SHP77 treated with DMSO at 0.1 percent for 48 hours (cell line): ENCODE measurements at places on chromosomes 1 and 21.

- no peak for DNase-seq
Observed at GRCh38 chr21:35329940-35330660, 281.0 kb upstream of the RUNX1 start.

- no peak for DNase-seq
Observed at GRCh38 chr1:234963904-234964702, 164.5 kb downstream of the TOMM20 start.

DNA sequence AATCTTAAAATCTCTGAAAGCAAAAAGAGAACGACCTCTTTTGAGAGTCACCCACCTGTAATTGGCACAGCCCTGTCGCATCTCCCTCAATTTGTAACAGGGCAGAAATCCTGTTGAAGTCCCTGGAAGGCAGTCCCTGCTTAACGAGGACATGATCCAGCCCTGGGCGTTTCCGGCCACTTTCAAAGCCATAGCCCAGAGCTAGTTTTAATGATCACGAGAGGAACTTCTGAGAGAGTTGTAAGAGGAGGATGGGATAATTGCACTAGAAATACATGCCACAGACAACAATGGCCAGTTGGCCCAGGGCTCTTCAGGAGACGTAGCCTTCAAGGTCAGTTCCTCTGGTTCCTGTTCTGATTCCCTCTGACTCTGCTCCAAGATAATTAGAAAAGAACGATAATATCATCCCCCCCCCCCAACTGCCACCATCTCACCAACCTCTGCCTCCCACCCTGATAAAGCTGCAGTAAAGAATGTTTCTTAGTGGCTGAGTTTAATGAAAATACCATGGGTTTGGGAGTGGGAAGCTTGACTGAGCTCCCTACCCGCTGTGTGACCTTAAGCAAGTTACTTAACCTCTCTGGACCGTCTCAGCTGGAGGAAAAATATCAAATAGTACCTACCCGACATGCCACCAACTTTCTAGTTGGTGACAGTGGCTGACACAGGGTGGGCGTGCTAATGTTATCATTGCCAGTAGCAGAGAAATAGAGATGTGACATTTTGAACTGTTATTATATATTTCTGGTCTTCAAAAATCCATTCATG lies 140.0 kb downstream of the OMA1 start:
- no peak for DNase-seq

- DNase-seq: no peak
Observed at GRCh38 chr21:36323032-36323431, 3.0 kb downstream of the MORC3 start.

- DNase-seq: no peak
Observed at GRCh38 chr1:91900562-91900961, 14.6 kb upstream of the TGFBR3 start.

DNA sequence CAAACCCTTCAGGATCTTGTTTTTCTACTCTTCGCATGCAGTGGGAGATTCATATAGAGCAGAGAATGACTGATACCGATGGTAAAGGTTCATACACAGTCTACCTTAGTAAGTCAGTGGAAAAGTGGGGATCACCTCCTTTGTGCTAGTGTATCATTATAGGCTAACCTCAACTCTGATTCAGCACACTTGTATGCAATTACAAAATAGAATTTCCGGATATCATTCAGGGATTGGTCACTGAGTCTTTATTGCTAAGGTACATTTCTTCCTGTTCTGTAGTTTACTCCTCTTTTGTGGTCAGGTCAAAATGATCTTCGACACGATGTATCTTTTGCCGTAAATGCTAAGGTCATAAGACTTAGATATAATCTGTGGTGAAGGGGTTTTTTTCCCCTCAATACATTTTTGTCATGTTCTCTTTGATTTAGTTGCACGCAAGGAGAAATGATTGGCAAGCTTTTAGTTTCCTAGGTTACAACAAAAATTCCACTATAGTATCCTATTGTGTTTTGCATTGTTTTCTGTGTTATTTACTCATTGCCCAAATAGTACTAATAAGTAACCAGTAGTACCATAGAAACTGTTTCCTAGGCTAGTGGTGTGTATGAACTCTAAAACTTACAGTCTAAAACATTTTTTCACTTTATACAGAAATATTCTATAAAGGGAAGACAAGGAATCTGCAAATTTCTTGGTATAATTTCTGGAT lies 35.7 kb upstream of the PLA2G4A start:
- DNase-seq: no peak

DNA sequence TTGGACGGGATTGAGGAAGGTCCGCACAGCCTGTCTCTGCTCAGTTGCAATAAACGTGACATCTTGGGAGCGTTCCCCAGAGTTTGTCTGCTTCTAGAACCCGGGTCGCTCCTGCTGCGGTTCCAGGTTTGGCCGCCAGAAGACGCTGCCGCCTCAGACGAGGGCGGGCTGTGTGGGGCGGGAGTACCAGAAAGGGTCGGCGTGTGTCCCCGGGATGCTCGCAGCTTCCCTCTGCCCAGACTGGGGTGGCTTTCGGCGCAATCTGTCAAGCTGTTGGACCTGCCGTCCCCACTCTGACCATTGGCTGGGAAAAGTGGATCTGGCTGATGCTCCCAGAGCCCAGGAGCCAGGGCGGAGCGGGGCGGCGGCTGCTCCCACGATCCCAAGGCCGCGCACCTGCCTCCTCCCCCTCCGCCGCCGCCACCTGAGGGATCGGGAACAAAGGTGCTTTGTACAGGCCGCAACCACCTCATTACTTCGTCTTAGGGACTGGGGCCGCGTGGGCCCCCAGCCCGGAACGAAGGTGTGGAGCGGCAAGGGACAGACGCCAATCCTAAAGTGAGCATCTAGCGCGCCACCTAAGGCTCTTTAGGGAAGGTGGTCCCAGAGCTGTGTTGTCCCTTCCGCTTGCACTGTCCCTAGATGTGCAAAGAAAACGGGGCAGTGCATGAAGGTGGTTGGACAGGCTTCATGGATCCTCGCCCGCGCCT lies 683 bp upstream of the EFNA4 start:
- no peak for DNase-seq

DNA sequence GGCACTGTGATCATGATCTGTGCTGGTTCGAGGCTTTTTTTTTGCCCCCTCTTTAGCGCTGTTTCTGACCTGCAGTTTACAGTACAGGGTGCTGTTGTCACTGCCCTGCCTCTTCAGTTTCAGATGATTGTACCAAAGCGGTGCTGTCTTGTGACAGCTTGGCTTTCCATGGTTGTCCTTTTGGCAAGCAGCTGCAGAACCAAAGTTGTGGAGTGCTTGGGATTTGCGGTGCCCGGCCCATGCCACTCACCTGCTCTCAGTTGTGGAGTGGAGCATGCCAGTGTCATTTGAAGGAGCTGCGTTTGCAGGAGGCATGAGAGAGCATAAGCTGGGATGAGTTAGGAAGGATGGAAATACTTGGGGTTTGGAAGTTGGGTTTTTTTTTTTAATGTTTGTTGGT lies 48.4 kb downstream of the DOP1B start:
- no peak for DNase-seq

DNA sequence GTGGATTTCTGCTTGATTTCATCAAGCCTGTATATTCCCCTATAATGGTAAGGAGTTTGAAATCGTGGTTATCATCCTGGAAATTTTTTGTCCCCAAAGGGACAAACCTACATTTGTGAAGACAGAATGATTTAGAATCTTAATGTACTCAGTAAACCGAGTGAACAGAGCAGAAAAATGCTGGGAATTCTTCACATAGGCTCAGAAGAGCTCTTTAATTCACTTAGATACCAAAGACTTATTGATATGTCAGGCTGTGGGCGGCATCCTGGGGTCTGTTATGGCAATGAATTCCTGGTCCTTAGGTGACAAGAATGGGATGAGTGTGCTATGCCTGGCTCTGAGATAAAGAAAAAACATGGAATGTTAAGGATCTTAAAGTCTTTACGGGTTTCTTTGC lies 74.9 kb downstream of the ROR1 start:
- no peak for DNase-seq

DNA sequence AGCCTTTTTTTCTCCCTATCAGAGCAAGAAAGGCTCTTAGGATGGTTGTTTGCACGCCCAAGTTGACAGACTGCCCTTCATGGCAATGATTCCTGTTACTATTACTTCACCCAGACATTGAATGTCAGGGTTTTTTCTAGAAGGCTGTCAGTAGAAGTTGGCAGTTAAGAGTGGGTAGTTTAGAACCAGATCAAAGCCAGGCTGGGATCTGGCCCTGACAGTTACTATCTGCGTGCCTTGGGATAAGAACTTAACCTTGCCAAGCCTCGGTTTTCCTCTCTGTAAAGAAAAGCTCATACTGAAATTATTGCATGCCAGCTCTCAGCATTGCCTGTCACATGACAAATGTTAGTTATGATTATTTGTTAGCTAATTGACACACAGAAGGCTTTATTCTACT lies 58.7 kb upstream of the PPP2R5A start:
- DNase-seq: no peak

DNA sequence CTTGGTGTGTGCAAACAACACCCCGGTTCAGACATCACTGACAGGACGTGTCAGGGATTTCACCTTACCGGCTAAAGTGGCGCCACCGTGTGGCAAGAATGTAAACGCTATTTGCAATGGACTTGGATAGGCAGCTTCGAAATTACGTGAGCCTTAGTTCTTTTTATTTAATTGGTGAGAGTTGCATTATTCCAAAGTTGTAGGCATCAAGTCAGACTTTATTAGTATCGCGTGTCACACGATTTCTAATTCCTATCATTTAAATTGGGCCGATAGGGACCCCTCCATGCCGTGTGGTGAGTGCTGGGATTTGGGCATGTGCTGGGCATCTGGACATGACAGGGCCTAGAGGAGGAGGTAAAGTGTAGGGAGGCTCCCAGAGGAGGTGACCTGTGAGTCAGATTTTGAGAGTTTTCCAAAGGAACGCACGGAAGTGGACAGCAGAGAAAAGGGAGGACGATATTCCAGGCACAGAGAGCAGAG lies 14.5 kb upstream of the CPT2 start:
- DNase-seq: no peak

- DNase-seq: no peak
Observed at GRCh38 chr1:33146003-33146402, 35.8 kb downstream of the TRIM62 start.

DNA sequence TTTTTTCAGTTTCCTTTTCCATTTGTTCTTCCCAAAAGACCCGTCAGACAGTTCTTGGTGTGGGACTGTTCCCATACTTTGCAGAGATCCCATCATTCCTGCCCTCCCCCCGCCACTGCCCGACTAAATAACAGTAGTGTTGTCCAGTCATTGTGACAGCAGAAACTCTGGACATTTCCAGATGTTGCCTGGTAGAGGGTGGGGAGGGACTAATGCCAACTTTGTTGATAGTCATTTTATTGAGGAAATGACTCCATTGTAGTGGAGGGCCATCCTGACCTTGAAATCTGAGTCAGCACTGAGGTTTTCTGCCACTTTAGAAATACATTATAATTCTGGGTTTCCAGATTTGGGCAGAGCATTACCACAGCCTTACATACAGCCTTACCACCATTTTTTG lies 85.4 kb downstream of the CEP350 start:
- DNase-seq: no peak

DNA sequence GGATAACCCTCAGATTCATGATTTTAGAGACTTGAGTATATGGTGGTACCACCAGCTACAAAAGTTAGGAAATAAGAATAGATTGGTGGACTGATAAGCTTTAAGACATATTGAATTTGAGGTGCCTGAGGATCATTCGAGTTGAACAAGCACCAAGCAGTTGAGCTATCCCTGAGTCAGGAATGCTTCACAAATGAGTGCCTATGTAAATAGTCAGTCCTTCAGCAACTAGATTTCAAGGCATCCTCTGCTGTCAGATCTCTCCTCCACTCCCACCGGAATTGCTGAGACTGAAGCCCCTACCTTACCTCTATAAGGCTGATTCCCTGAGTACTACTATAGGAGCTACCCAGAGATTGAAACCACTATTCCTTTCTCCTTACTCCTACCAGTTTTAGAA lies 7.1 kb downstream of the BTF3L4 start:
- no peak for DNase-seq

DNA sequence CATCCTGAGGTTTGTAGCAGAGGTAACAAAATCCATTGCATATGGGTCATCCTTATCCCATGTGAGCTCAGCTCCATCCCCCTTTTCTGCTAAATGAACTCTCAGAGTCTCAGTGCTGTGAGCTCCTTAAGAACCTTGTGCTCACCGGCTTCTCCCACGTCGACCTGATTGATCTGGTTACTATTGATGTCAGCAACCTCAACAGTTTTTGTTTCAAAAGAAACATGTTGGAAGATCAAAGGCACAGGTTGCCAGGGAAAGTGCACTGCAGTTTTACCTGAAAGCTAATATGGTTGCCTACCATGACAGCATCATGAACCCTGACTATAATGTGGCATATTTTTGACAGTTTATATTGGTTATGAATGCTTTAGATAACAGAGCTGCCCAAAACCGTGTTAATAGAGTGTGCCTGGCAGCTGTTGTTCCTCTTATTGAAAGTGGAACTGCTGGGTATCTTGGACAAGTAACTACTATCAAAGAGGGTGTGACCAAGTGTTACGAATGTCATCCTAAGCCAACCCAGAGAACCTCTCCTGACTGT lies 131.4 kb downstream of the HS2ST1 start:
- no peak for DNase-seq

- DNase-seq: no peak
Observed at GRCh38 chr21:14991957-14992356, 72.8 kb downstream of the NRIP1 start.

- no peak for DNase-seq
Observed at GRCh38 chr1:172427191-172427590, 6.7 kb downstream of the C1orf105 start.

GRCh38 chr1:94679332-94680038 lies 137.9 kb upstream of the F3 start:
- DNase-seq: no peak
